Activated CD4-positive, alpha-beta memory T cell treated with anti-CD3 and anti-CD28 coated beads for 36 hours (primary cell): ENCODE measurements at places on chromosomes 5 and 9. TPM values are rescaled to one million over a fixed set of nuclear protein-coding genes. Genes with fewer than 3 reads are reported as not detected.

The ATP10B gene
- not detected for total RNA-seq

The KIF20A gene
- total RNA-seq: 60.3 TPM

The BHMT2 gene
- not detected for total RNA-seq

The CTNND2 gene
- not detected for total RNA-seq

The FAM174A gene
- total RNA-seq: 8.3 TPM

The PLPP7 gene
- total RNA-seq: not detected

The CER1 gene
- not detected for total RNA-seq

The DNAH5 gene
- not detected for total RNA-seq

The SLC22A4 gene
- 1.5 TPM for total RNA-seq

The S100Z gene
- 1.8 TPM for total RNA-seq

The GBGT1 gene
- 3.2 TPM for total RNA-seq

The STPG3 gene
- total RNA-seq: not detected

The TIMD4 gene
- 1.8 TPM for total RNA-seq

The MARCOL gene
- not detected for total RNA-seq

The TSLP gene
- 0.55 TPM for total RNA-seq

The PCDHB5 gene
- total RNA-seq: not detected

The IL5 gene
- total RNA-seq: 5.0 TPM

The PCDHA9 gene
- total RNA-seq: not detected

The FIBCD1 gene
- total RNA-seq: not detected

The FGF10 gene
- not detected for total RNA-seq

The RAPGEF6 gene
- total RNA-seq: 31.3 TPM

The PCDHGB3 gene
- total RNA-seq: not detected
